T-helper 2 cell treated with Interferon-gamma antibody and Interleukin-4, amounts not matched to agents 5 μg/mL and 100 μg/mL, for 36 hours (primary cell): ENCODE measurements at places on chromosomes 7 and 10.

DNA sequence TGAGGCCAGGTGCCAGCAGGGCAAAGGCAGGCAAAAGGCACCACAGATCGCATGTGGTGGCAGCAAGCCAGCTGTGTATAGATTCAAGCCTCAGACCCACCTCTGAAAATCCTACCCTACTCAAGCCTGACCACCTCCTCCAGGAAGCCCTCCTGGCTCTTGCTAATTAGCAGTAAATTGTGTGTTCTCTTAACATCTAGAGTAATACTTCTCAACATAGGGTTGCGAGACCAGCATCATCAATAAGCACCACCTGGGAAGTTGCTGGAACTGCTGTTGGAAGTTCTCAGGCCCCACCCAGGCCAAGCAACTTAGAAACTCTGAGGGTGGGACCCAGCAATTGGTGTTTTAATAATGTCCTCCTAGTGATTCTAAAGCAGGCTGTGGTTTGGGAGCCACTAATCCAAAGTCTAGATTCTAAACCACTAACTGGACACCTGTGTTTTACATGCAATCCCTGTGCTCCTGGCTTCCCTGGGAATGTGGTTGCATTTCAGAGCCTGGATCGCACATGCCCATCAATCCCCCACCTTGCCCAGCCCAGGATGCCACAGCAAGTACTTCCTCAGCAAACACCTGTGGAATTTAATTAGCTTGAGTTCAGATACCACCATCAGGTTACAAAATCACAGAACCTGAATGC is 46.2 kb downstream of the KCNMA1 start:
- no peak for DNase-seq

DNA sequence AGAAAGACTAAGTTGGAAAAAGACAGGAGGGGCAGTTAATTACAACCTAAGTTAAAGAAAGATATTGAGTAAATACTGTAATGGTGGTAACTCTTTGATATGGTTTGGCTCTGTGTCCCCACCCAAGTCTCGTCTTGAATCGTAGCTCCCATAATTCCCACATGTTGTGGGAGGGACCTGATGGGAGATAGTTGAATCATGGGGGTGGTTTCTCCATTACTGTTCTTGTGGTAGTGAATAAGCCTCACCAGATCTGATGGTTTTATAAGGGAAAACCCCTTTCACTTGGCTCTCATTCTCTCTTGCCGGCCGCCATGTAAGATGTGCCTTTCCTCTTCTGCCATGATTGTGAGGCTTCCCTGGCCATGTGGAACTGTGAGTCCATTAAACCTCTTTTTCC is 143.8 kb downstream of the GRK5 start:
- no peak for DNase-seq

- DNase-seq: no peak
These were observed 797 bp upstream of the NKX2-3 start for GRCh38 chr10:99531696-99532593.

- DNase-seq: no peak
These were observed 237.5 kb upstream of the PRSS1 start for GRCh38 chr7:142511801-142512200.

DNA sequence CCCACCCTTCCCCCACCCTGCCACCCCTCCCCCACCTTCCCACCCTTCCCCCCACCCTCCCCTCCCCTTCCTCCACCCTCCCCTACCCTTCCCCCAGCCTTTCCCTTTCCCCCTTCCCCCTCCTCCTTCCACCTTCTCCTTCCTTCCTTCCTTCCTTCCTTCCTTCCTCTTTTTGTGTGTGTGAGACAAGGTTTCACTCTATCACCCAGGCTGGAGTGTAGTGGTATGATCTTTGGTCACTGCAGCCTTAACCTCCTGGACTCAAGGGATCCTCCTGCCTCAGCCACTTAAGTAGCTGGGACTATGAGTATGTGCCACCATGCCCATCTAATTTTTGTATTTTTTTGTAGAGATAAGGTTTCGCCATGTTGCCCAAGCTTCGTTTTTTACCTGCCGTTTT is 35.2 kb downstream of the CYP17A1 start:
- no peak for DNase-seq

DNA sequence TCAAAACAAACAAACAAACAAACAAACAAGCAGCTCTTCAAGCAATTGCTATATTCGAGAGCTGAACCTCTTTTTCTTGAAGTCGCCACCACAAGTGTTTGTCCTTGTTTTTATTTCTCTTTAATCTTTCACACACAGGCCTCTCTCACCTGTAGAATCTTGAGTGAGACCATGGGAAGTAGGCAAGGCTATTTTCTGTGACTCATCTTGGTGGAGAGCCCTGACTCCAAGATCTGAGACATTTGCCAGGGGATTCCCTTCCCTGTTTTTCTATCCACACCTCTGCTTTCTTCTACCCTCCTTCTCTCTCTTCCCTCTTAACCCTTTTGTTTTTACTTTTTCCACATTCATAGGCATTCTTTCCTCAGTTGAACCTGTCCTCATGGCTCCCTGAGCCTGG is 8.0 kb upstream of the TAS2R60 start:
- no peak for DNase-seq

DNA sequence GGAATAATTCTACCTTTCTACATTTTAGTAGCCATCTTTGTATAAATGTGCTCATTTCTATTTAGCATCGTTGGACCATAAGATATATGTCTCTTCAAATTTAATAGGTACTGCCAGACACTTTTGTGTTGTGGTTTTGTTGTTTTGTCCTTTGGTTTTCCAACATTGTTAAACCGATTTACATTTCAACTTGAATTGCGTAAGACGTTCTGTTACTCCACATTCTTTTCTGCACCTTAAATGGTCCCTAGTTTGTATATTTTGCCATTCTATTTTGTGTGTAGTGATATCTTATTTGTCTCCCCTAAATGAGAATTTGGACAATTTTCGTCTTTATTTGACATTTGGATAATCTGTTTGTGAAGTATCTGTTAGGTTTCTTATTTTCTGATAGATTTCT is 1015.6 kb downstream of the NRG3 start:
- DNase-seq: no peak
